Upper lobe of right lung (tissue), 1 donor: ENCODE measurements at places on chromosomes 2 and 18. TPM values are rescaled to one million over a fixed set of nuclear protein-coding genes. Genes with fewer than 3 reads are reported as not detected.

Gene EGR4
- total RNA-seq: not detected

Gene ALPI
- not detected for total RNA-seq

Gene GULP1
- 30.6 TPM for total RNA-seq

Gene PSTPIP2
- 9.8 TPM for total RNA-seq

Gene SLC40A1
- total RNA-seq: 169 TPM

Gene CNOT9
- total RNA-seq: 30.9 TPM

Gene EML6
- 1.4 TPM for total RNA-seq

Gene NCK2
- total RNA-seq: 49.7 TPM

Gene NGEF
- not detected for total RNA-seq

Gene LINC00305
- total RNA-seq: not detected

Gene ACMSD
- total RNA-seq: not detected

Gene SCTR
- 21.0 TPM for total RNA-seq

Gene UGT1A3
- not detected for total RNA-seq

Gene DYTN
- total RNA-seq: not detected

Gene HOXD3
- total RNA-seq: 1.7 TPM

Gene PCARE
- 0.55 TPM for total RNA-seq

Gene TOGARAM2
- total RNA-seq: 0.72 TPM

Gene DNAJC27
- total RNA-seq: 7.5 TPM

Gene HAAO
- 6.4 TPM for total RNA-seq

Gene TCF23
- not detected for total RNA-seq

Gene IL18RAP
- 4.9 TPM for total RNA-seq

Gene SIX2
- total RNA-seq: not detected

Gene GRP
- total RNA-seq: not detected

Gene CNDP1
- total RNA-seq: not detected

Gene BOLL
- total RNA-seq: not detected

Gene VWA3B
- total RNA-seq: 0.17 TPM

Gene MCFD2
- 104 TPM for total RNA-seq

Gene MROH2A
- not detected for total RNA-seq
